ENCODE measurements at places on chromosomes 2 and 18.

GRCh38 chr2:175883586-175884194, 118.4 kb downstream of the LNPK start:
- DNase-seq, result no peak

- no peak for DNase-seq
Measured at GRCh38 chr2:62197011-62197924, 1.4 kb downstream of the B3GNT2 start.

- DNase-seq, result no peak
Measured at GRCh38 chr2:97708048-97708380, 5.4 kb upstream of the ZAP70 start.

DNA sequence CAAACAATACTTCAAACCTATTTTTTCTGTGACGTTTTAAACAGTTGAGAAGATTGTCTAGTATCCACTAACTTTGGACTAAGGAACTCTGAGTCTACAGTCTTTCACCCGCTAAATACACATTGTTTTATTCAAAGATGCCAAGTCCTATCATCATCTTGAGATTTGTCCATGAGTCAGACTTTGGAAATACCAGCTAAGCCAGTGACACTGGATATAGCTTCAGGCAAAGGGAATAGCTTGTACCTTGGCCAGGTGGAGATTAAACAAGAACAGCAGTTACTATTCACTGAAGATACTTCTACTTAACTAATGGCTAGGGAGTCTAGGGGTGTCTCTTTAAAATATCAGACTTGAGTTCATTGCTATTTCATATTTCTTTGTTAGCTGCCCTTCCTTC, 137.5 kb downstream of the COMMD1 start:
- DNase-seq, result no peak

GRCh38 chr2:61179701-61180639, 18.0 kb downstream of the C2orf74 start:
- DNase-seq, result no peak

- DNase-seq, result no peak
Measured at GRCh38 chr18:40258311-40258710, 1696.7 kb upstream of the PIK3C3 start.

DNA sequence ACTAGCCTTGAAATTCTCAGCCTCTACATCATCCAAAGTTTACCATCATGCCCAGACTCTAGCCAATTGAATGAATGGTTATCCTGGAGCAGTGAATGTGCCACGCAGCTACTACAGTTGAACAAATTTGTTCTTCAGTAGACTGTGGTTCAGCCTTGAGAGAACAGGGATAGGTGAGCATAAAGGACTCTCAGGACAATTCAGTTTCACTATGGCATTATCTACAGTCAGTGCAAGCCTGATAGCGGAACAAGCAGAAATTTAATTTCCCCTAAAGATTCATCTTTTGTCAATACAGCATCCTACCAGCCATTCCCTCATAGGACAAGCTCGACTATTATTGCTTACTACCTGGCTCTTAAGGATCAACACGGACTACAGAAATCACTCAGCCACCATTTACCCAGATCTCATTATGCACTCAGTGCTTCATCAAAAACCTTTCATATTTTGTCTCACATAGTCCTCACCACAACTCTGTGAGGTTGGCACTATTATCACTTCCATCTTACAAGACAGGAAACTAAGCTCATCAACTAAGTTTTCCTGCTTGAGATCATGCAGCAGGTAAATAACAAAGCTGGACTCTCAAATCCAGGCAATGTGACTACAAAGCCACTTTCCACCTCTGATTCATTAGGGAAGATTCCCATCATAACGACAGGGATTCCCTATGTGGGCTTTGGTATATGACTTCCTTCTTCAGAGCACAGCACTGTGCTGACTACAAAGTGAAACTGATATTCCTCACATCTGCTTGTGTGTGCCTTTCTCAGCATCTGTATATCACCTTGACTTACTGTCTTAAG, 181.5 kb upstream of the ACVR2A start:
- no peak for DNase-seq

DNA sequence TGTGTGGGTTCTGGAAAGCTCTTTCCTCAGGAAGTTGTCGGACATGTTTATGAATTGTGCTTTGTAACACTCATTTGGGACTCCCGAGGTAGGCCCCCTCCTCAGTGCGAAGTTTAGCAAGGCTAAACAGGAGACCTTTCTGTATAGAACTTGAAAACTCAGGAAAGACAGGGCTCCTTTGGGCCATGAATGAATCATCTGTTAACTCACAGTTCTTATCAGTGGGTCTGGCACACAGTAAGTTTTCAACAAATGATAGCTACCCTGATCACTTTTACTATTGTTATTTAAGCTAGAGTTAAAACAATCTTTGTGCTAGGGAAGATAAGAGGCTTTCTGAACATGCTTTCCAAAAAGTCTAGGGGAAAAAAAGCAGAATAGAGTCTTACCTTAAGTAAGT, 430.5 kb upstream of the ETAA1 start:
- no peak for DNase-seq

DNA sequence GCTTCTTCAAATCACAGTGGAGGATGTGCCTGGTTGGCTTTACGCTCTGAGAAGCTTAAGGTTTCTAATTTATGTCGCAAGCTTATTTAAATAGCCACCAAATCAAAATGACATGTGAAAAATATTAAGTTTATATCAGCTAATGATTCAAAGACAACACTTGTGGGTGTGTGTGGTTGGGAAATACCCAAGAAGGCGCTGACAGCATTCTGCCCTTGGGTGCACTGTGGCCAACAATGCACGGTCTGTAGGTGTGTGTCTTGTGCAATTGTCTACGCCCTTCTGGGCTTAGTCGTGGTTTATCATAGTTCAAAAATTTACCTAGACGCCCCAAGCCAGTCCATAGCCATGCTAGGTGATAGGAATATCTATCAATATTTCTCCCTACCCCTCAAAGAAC, 60.9 kb downstream of the KCTD1 start:
- DNase-seq, result no peak

DNA sequence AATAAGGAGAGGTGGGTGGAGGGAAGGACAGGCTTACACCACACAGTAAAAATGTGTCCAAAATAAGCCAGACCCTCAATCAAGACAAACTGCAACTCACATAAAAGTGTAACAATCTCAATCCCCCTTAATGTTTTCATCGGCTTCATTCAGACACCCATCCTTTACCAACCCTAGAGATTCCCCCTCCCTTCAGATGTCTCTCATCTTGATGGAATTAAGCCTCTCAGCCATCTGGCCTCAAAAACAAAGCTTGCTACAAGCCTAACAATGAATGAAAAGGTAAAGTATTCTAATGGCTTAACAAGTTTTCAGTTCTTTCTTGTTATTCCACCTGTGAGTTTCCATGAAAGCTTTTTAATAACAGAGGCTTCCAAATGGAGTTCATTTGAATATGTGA, 5.2 kb downstream of the RTTN start:
- DNase-seq, result no peak

- DNase-seq, result peak; percentile 81
Measured at GRCh38 chr18:28115149-28115550, 61.8 kb downstream of the CDH2 start.

DNA sequence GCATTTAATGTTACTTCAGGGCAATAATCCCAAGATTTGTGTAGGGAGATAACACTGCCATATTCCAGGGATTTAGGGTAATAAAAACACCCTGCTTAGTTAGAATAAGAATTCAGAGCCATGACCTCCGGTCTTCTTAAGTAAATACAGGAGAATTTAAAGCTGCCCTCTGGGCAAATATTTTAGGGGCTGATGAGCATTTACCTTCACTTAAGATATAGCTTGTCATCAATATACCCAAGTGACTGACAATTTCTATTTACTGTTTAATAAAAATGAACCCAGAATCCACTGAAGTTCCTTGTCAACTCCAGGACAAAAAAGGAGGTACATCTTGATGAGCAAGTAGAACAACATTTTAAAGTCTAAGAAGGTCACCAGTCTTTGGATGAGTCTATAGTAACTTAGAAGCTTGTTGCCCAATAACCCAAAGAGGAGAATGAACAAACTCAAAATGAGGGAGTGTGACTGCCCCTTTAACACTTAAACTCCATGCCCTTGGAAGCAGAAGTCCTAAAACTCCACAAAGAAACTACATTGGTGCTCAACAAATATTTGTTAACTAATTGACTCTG, 24.3 kb upstream of the IKZF2 start:
- DNase-seq, result no peak

- DNase-seq, result no peak
Measured at GRCh38 chr2:118801151-118801550, 46.3 kb downstream of the EN1 start.

- DNase-seq, result no peak
Measured at GRCh38 chr2:161131804-161132203, 28.4 kb upstream of the TANK start.

- DNase-seq, result no peak
Measured at GRCh38 chr2:2904721-2905350, 472.8 kb downstream of the EIPR1 start.

GRCh38 chr2:11371092-11371937, 26.9 kb upstream of the ROCK2 start:
- no peak for DNase-seq

DNA sequence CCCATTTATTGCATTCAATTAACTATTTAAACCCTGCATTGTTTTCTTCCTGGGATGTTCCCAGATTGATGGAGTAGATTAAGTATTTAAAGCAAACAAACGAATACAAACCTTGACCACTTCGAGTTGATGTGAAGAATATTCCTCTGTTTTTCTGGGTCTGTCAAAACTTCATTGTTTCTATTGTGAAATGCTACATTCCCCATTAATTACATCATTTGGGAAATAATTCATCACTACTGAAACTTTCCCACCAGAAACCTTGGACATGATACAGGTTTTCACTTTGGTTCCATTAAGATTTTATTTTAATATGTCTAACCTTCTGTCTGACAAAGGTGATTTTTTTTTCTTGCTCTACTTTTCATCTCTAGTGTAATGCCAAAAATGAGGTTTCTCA, 365.1 kb upstream of the ETAA1 start:
- DNase-seq, result no peak

GRCh38 chr2:25293958-25294562, 47.7 kb downstream of the DNMT3A start:
- no peak for DNase-seq

- DNase-seq, result no peak
Measured at GRCh38 chr2:11446733-11447248, 19.2 kb downstream of the E2F6 start.

DNA sequence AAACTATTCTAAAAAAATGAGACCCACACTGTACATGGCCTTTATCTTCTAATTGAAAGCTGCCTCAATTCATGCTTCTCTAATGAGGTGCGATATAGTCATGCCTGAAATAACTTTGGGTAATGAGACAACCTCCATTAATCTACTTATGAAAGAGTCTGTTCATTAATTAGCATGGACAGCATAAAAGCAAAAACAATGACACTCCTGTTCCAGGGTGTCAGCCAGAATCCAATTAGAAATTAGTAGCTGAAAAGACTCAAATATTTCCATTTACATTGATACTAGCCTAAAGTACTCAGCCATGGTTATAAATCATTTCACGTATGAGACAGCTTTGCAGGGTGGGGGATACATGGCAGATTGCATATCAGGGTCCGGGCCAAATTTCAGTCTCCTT, 288.7 kb downstream of the AKAIN1 start:
- no peak for DNase-seq

DNA sequence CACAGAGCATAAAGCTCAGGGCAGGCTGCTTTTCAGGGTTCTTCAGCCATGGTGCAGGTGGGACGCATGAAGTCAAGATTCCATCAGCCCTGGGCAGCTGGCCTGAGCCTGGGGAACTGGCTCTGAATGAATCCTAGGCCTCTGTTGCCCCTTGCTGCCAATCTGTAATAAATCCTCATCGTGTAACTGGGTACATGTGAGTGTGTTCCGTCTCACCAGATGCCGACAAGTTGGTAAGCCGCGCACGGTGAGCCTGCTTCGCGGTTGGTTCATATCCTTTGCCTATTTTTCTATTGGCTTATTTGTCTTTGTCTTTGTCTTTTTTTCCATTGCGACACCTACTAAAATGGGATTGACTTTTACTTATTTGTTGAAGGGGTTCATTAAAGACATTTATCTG, 27.7 kb downstream of the B3GNT7 start:
- no peak for DNase-seq

DNA sequence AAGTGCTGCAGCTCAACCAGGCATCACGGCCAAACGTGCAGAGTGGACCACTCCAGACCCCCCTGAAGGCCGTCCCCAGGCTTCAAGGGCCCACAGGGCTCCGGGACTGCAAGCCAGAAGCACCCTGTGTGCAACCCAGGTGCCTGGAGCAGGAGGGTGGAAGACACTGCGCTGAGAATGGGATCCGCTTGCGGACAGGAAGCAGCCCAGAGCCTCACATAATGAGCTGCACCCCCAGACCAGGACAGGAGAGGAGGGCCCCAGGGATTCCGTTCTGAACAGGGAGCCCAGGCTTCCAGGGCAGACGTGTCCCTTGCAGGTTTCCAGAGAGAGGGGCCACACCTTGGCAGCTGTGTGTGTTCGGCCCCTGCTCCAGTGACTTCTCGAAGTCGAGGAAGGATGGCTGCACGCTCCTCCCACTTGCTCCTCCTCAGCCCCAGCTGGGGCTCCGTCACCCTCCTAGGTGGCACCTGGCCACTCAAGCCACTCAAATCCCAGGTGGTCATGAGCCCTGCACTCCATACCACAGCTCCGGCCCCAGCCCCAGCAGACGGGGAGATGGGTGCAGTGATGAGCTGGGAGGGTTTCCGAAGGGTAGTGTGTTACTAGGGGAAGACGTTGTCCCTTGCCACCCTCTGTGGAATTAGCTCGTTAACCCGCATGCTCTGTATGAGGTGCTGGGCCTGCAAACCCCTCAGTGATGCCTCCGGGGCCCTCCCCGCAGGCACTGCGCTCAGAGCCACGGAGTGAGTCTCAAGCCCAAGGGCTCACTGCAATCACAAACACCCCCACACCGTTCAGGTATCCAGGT, 79.2 kb downstream of the NDUFA10 start:
- DNase-seq, result no peak

DNA sequence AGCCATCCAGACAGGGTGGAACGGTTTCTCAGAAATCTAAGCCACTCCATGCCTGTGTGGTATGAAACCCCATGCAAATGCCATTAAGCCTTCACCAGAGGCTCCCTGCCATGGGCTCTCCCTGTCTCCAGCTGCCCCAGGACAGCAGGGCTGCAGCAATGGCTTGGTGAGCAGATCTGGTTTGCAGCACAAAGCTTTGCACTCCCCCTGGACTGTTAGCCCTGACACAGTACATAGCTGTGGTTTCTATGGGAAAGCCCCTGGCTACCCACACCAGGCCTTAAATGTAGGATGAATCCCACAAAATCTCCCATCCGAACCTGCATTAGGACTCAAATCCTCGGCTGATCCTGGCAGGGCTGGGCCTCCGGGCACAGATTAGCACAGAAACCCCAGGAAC, 291.6 kb downstream of the TNS1 start:
- DNase-seq, result peak; percentile 80

All from AG04449 (cell line).